ENCODE measurements at places on chromosomes 16 and 17.
A peak's percentile ranks its signal among the peaks of the same experiment; 100 is the strongest.

- DNase-seq, result no peak
These were observed 217.9 kb upstream of the CIBAR2 start for GRCh38 chr16:85330006-85330693.

- DNase-seq, result no peak
These were observed 295.1 kb upstream of the RBFOX1 start for GRCh38 chr16:7037495-7037894.

- peak; percentile 56 for DNase-seq
These were observed 27.2 kb upstream of the SHISA9 start for GRCh38 chr16:12874186-12874585.

- no peak for DNase-seq
These were observed 23.6 kb downstream of the BMERB1 start for GRCh38 chr16:15457958-15458357.

DNA sequence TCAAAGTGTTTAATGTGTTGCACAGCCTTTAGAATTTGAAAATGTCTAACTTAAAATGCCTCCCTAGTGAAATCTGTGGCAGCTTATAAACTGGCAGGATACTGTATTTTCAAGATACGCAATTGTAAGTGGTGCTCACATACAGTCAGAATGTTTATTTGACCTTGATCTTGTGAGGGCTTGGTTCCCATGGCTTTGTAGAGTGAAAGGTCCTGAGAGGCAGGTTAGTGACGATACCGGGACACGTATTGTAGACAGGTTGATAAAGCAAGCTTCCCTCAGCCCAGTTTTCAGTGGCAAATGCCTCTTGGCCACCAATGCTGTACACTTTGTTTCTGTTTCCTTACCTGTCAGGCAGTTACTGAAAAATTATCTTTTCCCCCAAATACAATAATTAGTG, 426.6 kb downstream of the MAF start:
- no peak for DNase-seq

GRCh38 chr16:81581107-81581506, 136.5 kb downstream of the CMIP start:
- no peak for DNase-seq

GRCh38 chr16:79638386-79638785, 37.8 kb upstream of the MAF start:
- DNase-seq, result no peak

GRCh38 chr17:58202859-58203258, 10.3 kb downstream of the EPX start:
- no peak for DNase-seq

All from amniotic stem cell (primary cell).